Daoy (cell line): ENCODE measurements at places on chromosomes 6 and 20. TPM values are rescaled to one million over a fixed set of nuclear protein-coding genes. Genes with fewer than 3 reads are reported as not detected.

The BPIFB2 gene
- total RNA-seq = not detected in 2 replicates

The ARMC2 gene
- 1.0 and 4.0 TPM in 2 replicates for total RNA-seq

The CCN2 gene
- total RNA-seq = 82.6 and 86.6 TPM in 2 replicates

The IMPG1 gene
- total RNA-seq = not detected in 2 replicates

The PGC gene
- total RNA-seq = not detected in 2 replicates
